ENCODE measurements at places on chromosomes 2 and 18. TPM values are rescaled to one million over a fixed set of nuclear protein-coding genes. Genes with fewer than 3 reads are reported as not detected.

GRCh38 chr2:45982096-45982495, 315.1 kb upstream of the EPAS1 start:
- DNase-seq: no peak

- DNase-seq: peak; percentile 65
Measured at GRCh38 chr18:47204908-47205522, 28.9 kb upstream of the IER3IP1 start.

DNA sequence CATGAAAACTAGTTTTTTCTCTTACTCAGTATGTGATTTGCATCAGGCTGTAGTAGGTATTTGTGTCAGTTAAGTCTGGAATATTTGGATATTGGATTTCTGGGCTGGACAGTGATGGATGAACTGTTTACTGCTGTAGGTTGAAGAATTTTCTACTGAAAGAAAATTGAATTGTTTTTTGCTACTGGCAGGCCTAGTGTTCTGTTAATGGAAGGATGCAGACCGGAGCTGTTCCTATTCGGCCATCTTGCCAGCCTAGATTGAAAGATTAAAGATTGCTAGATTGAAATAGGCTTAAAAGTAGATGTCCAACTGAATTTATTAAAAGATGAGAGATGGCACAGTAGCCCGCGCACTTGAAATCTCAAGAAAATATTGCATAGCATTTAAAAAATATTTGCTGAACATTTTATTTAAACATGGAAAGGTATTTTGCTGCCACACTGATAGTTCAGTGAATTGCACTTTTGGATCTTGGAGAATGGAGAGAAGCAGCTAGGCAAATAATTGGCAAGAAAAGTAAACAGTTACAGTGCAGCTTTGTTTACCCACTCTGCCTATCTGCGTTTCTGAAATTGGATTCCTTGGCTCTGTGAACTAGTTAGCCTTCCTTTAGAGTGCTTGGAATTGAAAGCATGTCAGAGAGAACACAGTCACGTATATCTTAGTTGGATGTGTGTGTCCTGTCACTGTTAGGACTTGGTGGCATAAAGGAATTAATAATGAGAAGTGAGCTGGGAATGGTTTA, 54.1 kb downstream of the EPB41L5 start:
- no peak for DNase-seq

- DNase-seq: no peak
Measured at GRCh38 chr2:12391116-12391515, 325.6 kb upstream of the TRIB2 start.

GRCh38 chr18:76479351-76480238, 15.4 kb downstream of the ZNF516 start:
- DNase-seq: no peak

- no peak for DNase-seq
Measured at GRCh38 chr2:106658616-106659015, 171.5 kb downstream of the CD8B2 start.

GRCh38 chr18:809985-810642, 1.9 kb downstream of the YES1 start:
- DNase-seq: no peak

DNA sequence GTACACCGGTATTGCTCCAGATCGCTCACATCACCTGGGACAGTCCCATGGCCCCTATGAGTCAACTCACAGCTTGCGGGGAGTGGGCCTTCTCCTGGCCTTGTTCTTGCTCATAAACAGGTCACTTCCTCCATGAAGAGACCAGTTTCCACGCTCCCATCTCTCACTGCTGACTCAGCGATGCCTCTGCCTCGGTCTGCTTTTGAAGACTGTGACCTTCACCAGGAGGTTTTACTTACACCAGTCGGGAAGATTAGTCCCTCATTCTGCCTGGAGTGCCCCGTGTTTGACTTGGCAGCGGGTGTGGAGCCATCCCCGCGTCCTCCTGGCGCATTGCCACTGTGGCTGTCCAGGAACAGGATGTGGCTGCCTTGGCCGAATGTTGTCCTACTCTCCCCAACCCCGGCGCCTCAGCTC, 159.8 kb downstream of the RHBDD1 start:
- DNase-seq: no peak

GRCh38 chr2:3422161-3422779, 42.8 kb downstream of the TRAPPC12 start:
- DNase-seq: no peak

GRCh38 chr18:27695503-27695902, 481.4 kb downstream of the CDH2 start:
- DNase-seq: no peak

DNA sequence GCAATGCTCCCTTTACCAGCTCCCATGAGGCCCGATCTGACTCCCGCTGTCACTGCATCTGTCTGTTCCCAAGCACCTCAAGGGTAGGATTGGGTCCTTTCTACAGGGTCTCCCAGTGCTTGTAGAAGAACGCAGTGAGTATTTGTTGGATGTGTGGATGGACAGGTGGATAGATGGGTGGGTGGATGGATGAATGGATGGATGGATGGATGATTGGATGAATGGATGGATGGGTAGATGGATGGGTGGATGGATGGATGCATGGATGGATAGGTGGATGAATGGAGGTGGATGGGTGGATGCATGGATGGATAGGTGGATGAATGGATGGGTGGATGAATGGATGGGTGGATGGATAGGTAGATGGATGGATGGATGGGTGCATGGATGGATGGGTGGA, 91.6 kb downstream of the HS1BP3 start:
- no peak for DNase-seq

- DNase-seq: no peak
Measured at GRCh38 chr2:143725400-143725799, 596.2 kb downstream of the ARHGAP15 start.

DNA sequence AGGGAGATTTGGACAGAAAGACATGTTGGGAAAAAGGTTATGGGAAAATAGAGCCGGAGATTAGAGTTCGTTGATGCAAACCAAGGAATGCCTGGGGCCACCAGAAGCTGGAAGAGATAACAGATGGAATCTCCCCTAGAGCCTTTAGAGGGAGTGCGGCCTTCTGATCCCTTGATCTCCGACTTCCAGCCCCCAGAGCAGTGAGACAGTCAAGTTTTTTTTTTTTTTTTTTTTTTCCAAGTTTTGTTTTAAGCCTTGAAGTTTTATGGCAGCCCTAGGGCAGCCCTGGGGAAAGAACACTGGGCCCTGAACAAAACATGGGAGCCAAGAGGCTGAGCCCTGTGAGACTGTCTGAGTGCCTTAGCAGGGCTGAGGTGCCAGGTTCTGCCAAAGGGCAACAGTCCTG, 6.5 kb downstream of the DGKD start:
- DNase-seq: no peak

GRCh38 chr2:71715951-71716696, 262.8 kb downstream of the DYSF start:
- DNase-seq: no peak

DNA sequence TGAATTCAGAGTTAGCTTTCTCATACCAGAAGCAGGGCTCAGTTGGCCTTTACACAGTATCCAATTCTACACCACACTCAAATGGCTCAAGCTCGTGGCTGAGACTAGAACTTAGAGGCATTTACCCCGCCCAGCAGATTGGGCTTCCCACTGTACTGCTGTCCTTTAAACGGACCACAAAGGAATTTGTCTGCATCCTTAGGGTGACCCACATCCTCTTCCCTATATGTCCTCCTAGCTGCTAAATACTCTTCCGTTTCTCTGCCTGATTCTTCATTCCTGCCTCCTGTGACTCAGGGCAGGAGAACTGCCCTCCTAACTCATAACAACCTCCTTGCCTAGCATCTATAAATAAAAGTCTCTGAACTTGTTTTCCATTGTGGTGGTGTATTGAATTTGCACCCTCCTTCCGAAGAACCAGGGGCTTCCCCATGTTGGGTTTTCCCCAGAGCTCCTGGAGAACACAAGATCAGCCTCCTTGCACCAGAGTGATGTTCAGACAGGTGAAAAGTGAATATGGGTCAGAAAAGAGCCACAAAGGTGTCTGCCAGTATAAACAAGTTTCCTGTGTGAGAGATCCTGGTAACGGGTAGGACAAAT, 32.0 kb upstream of the MC4R start:
- DNase-seq: no peak

DNA sequence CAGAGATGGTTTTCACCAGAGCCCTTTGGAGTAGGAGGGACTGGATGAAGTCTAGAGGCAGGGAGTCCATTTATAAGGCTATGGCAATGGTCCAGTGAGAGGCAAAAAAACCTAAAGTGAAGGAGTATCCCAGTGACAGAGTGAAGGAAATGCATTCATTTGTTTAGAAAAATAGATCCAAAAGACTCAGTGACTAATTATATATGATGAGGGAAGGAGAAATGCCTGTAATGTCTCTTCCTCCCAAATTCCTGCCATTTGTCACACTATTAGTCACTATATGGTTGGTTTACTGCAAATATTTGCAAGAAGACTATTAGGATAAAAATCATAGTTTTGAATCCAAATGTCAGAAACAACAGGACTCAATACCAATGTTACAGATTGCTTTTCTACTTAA, 104.2 kb downstream of the ZNF521 start:
- DNase-seq: no peak

GRCh38 chr2:16392647-16393499, 272.8 kb downstream of the CYRIA start:
- DNase-seq: no peak

GRCh38 chr18:35489913-35490490, 7.8 kb downstream of the INO80C start:
- no peak for DNase-seq

GRCh38 chr2:127565261-127566138, 30.0 kb downstream of the MYO7B start:
- no peak for DNase-seq

DNA sequence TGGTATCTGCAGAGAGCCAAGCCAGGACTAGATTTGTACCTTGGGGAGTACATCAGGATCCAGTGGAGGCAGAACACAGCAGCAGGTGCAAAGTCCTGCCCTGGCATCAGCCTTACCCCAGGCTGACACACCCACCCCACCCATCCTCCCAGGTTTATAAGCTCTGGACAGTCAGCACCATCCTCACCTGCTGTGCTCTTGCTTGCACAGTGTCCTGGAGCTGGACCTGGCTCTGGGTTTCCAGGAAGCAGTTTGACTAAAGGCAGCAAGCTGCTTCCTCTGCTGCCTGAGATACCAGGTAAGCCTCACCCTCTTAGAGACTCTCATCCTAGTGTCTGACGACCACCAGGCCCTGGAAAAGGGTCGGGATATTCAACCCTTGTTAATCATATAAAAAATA, at the start of gene SULT1C3:
Gene SULT1C3 (plus strand): TSS at position 183 of the 400 bp plus-strand sequence. CDS start 7,227 bp downstream, outside the sequence.
- DNase-seq: no peak

- no peak for DNase-seq
Measured at GRCh38 chr2:68365087-68365486, at the start of gene PLEK. TSS of gene PLEK (plus strand) at chr2:68365282. CDS start at chr2:68365352, 70 bp downstream.

GRCh38 chr2:237341872-237342271, 72.1 kb downstream of the COL6A3 start:
- no peak for DNase-seq

DNA sequence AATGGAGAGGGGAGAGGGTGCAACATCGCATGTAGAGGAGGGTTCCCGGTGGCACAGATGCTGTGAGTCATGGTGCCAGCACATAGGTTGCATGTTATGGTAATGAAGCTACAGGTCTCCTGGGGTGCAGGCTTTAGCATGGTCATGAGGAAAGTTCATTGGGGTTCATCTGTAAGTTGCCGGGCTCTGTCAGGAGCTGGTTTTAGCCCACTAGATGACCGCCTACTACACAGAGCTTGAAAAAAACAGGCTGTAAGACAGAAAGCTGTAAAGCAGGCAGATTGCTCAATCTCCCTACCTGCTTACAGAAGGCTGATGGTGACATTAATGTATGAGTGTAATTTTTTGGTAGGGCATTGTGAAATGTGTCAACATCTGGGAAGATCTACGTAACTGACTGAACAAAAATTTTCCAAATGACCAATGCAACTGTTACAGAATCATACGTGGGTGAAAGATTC, 23.9 kb downstream of the DYSF start:
- DNase-seq: no peak

DNA sequence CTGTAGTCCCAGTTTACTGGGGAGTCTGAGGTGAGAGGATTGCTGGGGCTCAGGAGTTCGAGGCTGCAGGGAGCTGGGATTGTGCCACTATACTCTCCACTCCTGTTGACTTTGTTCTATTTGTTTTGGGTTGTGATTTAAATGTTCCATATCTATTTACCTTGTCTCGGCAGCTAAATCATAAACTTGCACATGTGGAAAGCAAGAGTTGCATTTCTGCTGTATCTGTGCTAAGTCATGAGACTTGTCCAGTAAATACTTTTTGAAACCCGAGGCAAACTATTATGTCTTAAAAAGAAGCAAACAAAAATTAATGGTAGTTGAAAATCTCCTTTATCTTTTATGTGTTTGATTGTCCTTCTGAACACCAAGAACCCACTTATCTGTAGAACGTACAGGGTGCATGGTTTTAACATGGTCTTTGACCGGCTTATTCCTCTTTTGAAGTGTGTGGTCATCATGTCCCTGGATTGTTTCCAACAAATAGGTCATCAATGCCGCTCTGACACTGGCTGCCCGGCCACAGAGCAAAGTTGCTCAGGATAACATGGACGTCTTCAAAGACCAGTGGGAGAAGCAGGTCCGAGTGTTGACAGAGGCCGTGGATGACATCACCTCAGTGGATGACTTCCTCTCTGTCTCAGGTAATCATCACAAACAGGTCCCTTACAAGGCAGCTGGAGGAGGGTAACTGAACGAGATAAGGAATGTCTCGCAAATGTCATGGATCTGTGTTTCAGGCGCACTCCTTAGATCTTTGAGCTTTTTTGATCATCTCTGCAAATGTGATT, 241.1 kb upstream of the LRRTM1 start:
- no peak for DNase-seq

- DNase-seq: no peak
Measured at GRCh38 chr2:59177748-59178147, 936.6 kb upstream of the FANCL start.

- DNase-seq: no peak
Measured at GRCh38 chr18:25283781-25284180, 68.2 kb downstream of the ZNF521 start.

- no peak for DNase-seq
Measured at GRCh38 chr2:4134551-4135550, 431.5 kb downstream of the DCDC2C start.

DNA sequence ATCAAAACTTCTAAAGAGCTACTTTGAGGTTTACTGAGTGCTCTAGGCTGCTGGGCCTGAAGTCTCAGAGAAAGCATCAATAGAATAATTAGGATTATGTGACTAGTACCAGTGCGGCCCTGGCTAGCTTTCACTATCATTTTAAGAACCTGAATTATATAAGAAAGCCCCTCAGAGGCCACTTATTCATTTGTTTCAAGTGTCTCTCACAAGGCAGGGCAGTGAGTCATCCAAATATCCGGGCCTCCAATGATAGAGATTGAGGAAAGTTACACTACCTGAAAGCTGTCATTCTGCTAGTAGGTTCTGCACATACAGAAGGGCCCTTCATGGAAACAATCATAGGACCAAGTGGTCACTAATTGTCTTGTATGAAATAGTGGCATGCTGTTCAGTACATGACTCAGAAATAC, 193.1 kb downstream of the L3MBTL4 start:
- no peak for DNase-seq

- no peak for DNase-seq
Measured at GRCh38 chr18:79517341-79517740, 121.6 kb downstream of the NFATC1 start.

Gene SIGLEC15
- 0.48 TPM for total RNA-seq

Gene BOLL
- total RNA-seq: not detected

Gene HOXD4
- not detected for total RNA-seq

Gene EHD3
- total RNA-seq: 9.8 TPM

Gene OSBPL6
- total RNA-seq: 8.3 TPM

Gene REG3G
- 0.30 TPM for total RNA-seq
